LNCaP clone FGC (cell line): ENCODE measurements at places on chromosomes 5 and 9.

DNA sequence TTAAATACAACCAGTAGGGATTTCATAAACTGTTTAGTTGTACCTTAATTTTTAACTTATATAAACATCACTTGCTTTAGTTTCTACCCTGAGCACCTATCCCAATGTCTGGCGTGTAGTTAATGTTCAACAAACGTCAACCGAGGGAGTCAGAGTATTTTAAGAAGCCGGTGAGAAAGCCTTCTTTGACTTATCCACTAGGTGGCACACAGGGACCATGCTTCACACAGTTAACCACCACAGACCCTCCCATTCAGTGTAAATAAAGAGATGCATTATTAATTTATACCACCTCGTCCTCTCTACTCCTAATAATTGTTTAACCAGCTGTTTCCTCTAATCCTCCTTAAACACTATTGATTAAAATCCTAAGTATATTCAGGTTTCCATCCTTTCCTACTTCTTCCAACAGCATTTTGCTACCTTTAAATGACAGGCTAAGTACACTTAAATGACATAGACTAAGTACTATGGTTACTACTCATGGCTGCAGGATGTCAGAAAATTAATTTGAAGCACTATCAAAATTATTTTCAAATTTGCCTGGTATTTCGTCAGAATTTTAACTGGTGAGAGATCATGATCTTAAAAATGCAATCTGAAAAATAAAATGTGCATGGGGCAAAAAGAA is 2.3 kb downstream of the HAPLN1 start:
- DNase-seq = peak; percentile 28

DNA sequence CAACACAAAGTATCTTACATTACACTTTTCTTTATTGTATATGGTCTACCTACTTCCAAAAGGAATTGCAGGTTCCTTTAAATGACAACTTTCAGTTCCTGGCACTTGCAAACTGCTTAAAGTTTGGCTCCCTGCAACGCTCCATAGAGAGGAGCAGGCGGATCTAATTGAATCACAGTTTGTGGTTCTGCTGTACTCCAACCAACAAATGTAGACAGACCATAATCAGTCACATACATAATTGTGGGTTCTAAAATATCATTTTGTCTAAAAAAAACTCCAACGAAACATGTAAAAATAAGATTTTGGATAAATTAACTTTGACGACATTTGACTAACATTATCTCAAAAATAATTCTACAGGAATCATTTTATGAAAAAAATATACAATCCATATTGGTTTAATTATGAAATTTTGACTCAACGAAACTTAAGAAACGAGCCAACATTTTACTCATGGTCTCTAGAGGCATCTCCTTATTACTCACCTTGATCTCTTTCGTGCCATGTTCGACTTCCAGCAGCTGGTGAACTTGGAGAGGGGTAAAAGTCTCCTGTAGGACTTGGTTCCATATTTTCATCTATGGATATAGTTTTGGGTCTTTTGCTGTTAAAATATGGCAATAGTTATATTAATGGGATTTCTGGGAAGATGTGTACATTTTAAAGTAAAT is 167.6 kb downstream of the NFIB start:
- no peak for DNase-seq

GRCh38 chr5:172707285-172708182 is 63.5 kb downstream of the DUSP1 start:
- DNase-seq = no peak

DNA sequence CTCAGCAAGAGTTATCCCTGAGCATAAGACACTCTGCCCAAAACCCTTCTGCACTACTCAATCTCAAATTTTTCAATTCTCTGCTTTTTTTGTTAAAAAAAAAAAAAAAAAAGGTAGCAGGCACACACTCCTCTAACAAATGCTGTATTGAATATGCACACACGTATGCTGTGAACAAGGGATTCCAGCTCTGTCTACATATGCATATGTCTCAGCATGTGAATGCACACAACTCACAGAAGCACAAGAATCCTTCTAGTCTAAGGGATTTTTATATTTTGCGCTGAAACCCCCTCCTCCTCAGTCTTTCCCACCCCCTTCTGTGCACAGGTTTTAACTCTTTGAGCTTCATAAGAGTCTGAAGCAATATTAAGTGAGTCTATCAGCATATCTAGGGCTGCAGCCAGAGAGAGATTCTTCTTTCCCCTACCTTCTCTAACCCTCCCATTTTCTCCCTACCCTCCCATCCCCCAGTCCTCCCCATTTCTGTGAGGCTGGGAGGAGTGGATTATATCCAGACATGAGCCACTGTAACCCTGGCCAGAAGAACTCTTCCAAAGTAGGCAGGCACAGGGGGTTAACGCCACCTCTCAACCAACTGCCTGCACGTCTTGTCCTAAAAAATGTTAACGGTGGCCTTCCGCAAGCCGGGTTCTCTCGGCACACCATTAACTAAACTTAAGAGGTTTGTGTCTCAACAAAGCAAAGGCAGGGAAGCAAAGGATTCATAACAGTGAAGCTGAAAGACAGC is 1.0 kb downstream of the GABRB2 start:
- DNase-seq = no peak

DNA sequence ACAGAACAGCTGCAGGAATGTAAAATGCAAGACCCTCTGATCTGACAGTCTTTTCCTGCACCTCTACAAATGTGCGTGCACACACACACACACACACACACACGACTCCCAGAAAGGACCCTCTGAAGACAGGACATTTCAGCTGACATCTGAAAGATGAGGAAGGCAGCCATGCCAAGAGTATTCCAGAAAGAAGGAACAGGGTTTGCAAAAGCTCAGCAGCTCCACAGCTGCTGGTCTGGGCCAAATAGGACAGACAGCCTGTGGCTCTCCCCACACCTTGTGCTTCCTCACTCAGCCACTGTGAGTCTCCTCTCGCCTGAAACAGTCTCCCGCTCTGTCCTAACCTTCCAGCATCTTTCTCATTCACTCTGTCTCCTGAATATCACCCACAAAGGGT is 189.0 kb downstream of the PALM2AKAP2 start:
- no peak for DNase-seq

DNA sequence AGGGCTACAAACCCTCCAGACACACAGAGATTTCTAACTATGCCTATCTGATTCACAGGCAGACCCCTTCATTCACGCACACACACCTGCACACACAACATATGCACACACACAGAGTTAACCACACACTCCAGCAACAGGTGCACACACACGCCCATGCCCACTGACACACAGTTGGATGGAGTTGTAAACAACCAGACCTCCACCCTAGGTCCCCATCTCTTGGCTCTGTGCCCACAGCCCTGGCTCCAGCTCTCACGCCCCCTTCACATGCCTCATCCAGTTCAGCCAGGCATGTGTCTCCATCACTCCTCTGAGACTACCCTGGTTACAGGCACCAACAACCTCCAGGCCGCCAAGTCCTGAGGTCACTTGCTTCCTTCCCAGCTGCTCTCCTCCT is 61.1 kb downstream of the PSD2 start:
- no peak for DNase-seq

GRCh38 chr5:131786036-131786435 is 10.8 kb downstream of the FNIP1 start:
- DNase-seq = no peak

DNA sequence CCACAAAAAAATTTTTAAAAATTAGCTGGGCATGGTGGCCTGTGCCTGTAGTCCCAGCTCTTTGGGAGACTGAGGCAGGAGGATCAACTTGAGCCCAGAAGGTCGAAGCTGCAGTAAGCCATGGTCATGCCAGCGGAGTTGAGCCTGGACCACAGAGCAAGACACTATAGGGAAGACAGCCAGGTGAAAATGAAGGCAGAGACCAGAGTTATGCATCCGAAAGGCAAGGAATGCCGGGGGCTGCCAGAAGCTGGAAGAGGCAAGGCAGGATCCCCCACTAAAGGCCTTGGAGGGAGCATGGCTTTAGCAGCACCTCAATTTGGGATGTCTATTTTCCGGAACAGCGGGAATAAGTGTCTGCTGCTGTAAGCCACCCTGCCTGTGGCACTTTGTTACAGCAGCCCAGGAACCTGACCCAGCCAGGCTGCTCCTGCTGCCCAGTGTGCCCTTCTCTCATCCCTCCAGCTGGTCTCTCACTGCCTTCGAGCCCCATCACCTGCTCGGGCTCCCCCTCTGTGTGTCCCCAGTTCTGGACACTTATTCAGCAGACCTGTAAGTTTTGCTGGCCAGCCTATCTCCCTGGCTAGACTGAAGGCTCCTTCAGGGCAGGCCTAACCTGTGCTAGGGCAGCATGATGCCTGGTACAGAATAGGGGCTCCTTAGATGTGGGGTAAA is 16.8 kb upstream of the JADE2 start:
- DNase-seq = no peak

DNA sequence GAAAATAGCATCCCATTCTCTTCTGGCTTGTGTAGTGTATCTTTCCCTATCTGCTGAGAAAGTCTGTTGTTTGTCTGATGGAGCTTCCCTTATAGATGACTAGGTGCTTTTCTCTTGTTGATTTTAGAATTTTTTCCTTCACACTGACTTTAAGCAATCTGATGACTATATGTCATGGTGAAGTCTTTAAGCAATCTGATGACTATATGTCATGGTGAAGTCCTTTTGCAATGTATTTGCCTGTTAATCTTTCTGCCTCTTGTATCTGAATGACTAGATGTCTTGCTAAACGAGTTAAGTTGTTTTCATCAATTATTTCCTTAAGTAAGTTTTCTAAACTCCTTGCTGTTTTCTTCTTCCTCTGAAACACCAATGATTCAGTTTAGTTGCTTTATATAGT is 80.5 kb downstream of the RNF130 start:
- DNase-seq = no peak

GRCh38 chr5:145668714-145669113 is 166.4 kb downstream of the PRELID2 start:
- DNase-seq = no peak

DNA sequence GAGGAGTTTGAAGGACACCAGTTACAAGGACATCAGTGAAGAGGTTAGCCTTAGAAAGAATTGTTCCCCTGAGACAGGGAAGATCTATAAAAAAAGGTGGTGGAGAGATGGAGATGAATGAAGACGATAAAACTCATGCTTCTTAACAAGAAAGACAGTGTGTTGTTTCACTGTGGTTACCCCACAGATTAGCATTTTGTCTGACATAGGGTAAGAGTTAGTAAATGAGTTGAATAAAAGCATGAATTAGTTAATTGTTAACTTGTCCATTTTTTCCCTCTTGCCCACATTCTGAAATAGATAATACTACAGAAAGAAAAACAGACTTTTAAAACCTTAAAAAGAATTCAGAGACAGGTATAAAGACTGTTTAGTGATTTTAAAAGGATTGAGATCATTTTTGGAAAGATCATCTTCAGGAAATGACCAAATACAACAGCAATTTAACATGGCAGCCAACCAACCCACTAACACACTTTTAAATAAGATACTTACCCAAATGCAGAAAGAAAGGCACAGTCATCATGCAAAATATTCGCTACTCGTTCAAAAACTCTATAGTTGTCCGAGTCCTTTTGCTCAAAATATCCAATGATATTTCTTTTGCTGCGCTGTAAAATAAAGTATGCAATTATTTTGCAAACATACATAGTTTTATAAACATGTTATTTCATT is 78.5 kb downstream of the ERP44 start:
- DNase-seq = no peak

GRCh38 chr9:116390303-116391228 is 237.0 kb downstream of the PAPPA start:
- no peak for DNase-seq

GRCh38 chr5:176772271-176773210 is 37.8 kb upstream of the UNC5A start:
- no peak for DNase-seq

DNA sequence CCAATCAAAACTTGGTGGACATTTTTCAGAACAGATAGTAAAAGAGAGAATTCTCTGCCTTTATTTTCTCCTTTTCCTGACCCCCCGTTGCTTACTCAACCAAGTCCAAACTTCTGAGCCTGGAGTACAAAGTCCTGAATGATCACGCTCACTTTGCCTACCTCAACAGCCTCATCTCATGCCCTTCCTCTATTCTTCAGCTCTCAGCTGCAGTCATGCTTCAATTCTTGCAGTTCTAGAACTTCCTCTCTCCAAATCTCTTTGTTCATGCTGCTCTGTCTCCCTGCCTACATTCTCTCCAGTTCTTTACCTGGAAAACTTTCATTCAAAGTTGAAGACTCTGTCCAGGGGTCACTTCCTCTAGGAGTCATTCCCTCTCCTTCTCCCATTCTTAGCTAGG is 398.5 kb upstream of the SLC24A2 start:
- no peak for DNase-seq

DNA sequence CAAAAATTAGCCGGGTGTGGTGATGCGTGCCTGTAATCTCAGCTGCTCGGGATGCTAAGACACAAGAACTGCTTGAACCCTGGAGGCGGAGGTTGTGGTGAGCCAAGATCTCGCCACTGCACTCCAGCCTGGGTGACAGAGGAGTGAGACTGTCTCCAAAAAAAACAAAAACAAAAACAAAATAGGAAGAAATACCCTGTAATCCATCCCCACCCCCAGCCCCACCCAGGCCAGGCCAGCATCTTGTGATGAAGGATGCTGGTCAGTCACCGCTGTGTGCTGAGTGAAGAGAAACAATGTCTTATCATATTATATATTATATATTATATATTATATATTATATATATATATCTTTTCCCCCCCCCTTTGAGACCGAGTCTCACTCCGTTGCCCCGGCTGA is 15.4 kb upstream of the CCIN start:
- DNase-seq = no peak

DNA sequence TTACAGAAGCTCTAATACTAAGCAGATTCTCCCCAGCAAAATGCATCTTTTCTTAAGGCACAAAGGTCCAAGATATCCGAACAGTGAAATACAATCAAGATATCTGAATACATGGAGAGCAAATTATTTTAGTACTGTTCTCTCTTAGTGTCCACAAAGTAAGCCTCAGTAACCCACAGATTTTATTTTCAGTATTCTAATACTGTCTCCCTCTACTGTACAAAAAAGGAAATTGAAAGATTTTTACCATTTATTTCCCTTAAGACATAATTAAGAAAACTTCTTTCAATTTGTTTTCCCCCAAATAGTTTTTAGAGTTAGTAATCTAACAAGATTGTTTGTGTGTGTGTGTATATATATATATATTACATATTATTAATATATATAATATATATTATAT is 24.7 kb upstream of the NOL6 start:
- no peak for DNase-seq

- no peak for DNase-seq
These were observed 275.7 kb upstream of the MSX2 start for GRCh38 chr5:174448662-174449061.

DNA sequence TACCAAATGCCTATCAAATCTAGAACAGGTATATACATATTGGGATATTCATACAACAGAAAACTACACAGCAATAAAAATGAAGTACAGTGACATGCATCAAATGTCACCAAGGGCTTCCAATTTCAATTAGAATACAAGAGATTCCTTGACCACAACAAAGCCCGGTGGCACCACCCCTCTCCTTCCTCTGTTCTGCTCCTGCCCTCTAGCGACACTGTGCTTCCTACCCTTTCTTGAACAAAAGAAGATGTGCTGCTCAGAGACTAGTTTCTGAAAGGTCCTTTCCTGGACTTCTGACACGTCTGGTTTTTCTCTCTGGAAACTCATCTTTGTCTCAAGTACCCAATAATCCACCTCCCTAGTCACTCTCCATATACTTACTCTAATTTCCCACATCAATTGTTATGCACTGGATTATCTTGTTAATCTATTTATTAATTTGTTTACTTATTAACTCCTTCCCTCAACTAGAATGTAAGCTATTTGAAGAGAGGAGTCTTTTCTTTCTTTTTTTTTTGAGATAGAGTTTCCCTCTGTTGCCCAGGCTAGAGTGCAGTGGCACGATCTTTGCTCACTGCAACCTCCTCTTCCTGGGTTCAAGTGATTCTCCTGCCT is 70.4 kb upstream of the CTSV start:
- peak; percentile 48 for DNase-seq
